ENCODE measurements at places on chromosomes 12 and 14. TPM values are rescaled to one million over a fixed set of nuclear protein-coding genes. Genes with fewer than 3 reads are reported as not detected.

The PZP gene
- total RNA-seq, result 0.05 TPM

GRCh38 chr14:44777584-44777983 is 184.2 kb downstream of the KLHL28 start:
- no peak overlapping the region for H3K27ac ChIP-seq
- no peak for DNase-seq
- H3K4me3 ChIP-seq, result no peak overlapping the region
- H3K36me3 ChIP-seq, result no peaks in the 10 kb centered on the region
- H3K4me1 ChIP-seq, result no peaks in the 10 kb centered on the region

The PLEK2 gene
- 17.4 TPM for total RNA-seq

- no peaks in the 10 kb centered on the region for H3K27me3 ChIP-seq
- H3K36me3 ChIP-seq, result no peaks in the 10 kb centered on the region
- H3K4me3 ChIP-seq, result no peak overlapping the region
- no peaks in the 10 kb centered on the region for H3K4me1 ChIP-seq
- no peak for DNase-seq
Observed at GRCh38 chr12:76713130-76713529, 50.8 kb upstream of the ZDHHC17 start.

The TMEM253 gene
- total RNA-seq, result 0.25 TPM

- H3K4me1 ChIP-seq, result no peaks in the 10 kb centered on the region
- no peaks in the 10 kb centered on the region for H3K27me3 ChIP-seq
- H3K36me3 ChIP-seq, result no peaks in the 10 kb centered on the region
- no peak overlapping the region for H3K4me3 ChIP-seq
Observed at GRCh38 chr12:82708061-82708879, 21.6 kb downstream of the TMTC2 start.

The PPFIBP1 gene
- total RNA-seq, result 10.5 TPM

- no peak overlapping the region for H3K27ac ChIP-seq
- DNase-seq, result no peak
- H3K36me3 ChIP-seq, result no peaks in the 10 kb centered on the region
- no peaks in the 10 kb centered on the region for H3K27me3 ChIP-seq
- H3K4me1 ChIP-seq, result no peaks in the 10 kb centered on the region
Observed at GRCh38 chr12:71935594-71935993, 3.1 kb upstream of the TPH2 start.

GRCh38 chr12:131134523-131135310 is 181.0 kb downstream of the ADGRD1 start:
- no peaks in the 10 kb centered on the region for H3K27me3 ChIP-seq
- H3K27ac ChIP-seq, result no peak overlapping the region
- no peak overlapping the region for H3K4me3 ChIP-seq
- H3K36me3 ChIP-seq, result no peaks in the 10 kb centered on the region
- no peak for DNase-seq
